NCI-H460 (cell line): ENCODE measurements at places on chromosomes 6 and 20. TPM values are rescaled to one million over a fixed set of nuclear protein-coding genes. Genes with fewer than 3 reads are reported as not detected.

GRCh38 chr6:139990026-139990686 is 615.7 kb upstream of the CITED2 start:
- no peak for DNase-seq

The ENPP1 gene
- 1.7 and 1.9 TPM in 2 replicates for total RNA-seq

The CNR1 gene
- not detected in 2 replicates for total RNA-seq

DNA sequence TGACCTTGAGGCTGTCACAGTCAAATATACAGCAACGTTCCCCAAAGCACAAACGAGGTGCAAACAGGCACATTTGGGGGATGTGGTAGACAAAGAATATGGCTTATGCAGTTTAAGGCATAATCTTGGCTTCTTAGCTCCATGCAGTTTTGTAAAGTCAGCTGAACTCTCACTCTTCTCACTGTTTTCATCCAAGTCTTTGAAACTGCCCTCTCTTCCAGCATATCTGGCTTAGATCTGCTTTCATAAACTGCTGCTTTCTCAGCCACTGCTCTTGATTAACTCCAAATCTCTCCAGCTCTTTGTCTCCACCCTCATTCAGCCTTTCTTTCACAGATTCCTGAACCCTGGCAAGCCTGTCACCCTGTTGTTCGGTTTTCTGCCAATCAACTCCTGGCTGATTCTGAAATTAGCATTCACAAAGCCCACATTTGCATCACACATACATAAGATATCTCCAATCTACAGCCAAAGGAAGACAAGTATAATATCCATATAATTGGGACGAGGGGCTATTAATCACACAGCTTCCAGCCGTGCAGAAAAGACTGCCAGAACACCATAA is 301.1 kb upstream of the RNF217 start:
- DNase-seq = no peak

- DNase-seq = no peak
Measured at GRCh38 chr20:45783656-45784294, 7.9 kb downstream of the WFDC3 start.

DNA sequence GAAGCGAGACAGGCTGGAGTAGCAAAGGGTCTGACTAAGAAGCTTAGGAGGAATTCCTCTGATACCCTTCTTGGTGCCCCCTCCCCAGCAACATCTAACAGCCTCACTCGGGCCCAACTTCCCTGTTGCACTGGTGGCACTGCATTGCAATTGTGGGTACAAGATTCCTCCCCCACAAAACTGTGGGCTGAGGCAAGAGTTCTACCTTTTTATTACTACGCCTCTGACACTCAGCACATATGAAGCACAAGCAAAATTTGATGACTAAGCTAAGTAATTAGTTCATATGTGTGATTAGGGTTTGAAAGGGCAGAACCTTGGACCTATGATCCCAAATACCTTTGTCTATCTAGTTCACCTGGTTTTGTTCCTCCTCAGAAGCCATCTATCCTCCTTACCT is 83.5 kb downstream of the ZHX3 start:
- no peak for DNase-seq

GRCh38 chr6:142804490-142804889 is 140.5 kb downstream of the HIVEP2 start:
- no peak for DNase-seq

The CALHM4 gene
- not detected in 2 replicates for total RNA-seq

GRCh38 chr6:10526156-10526555 is 5.0 kb downstream of the GCNT2 start:
- peak; percentile 67 for DNase-seq

- no peak for DNase-seq
Measured at GRCh38 chr6:166820070-166820469, 136.3 kb downstream of the RNASET2 start.

GRCh38 chr20:17650301-17651128 is 31.5 kb downstream of the RRBP1 start:
- DNase-seq = no peak

- DNase-seq = no peak
Measured at GRCh38 chr6:44388135-44388487, 605 bp downstream of the CDC5L start.

- no peak for DNase-seq
Measured at GRCh38 chr20:19786311-19786710, 28.3 kb downstream of the RIN2 start.

- DNase-seq = no peak
Measured at GRCh38 chr6:148720406-148720805, 26.4 kb upstream of the UST start.

- DNase-seq = peak; percentile 13
Measured at GRCh38 chr20:45229264-45230056, 8.3 kb downstream of the SEMG2 start.

The ULBP2 gene
- total RNA-seq = 3.8 and 4.5 TPM in 2 replicates

The OGFRL1 gene
- total RNA-seq = 33.2 and 33.4 TPM in 2 replicates
